Left ventricle myocardium inferior (tissue), 1 donor: ENCODE measurements at places on chromosomes 2 and 18. TPM values are rescaled to one million over a fixed set of nuclear protein-coding genes. Genes with fewer than 3 reads are reported as not detected.

QPCT gene
- 2.0 TPM for total RNA-seq

GRCh38 chr18:77167251-77167650, 34.7 kb upstream of the MBP start:
- H3K27ac ChIP-seq, result no peak overlapping the region
- no peak overlapping the region for H3K4me3 ChIP-seq
- peaks cover 26% of the 10 kb centered on the region for H3K27me3 ChIP-seq
- peaks cover 3% of the 10 kb centered on the region for H3K4me1 ChIP-seq

GRCh38 chr2:237591141-237591881, 777 bp upstream of the RAB17 start:
- H3K36me3 ChIP-seq, result no peaks in the 10 kb centered on the region
- DNase-seq, result no peak
- no peak overlapping the region for H3K4me3 ChIP-seq
- no peak overlapping the region for H3K27ac ChIP-seq
- no peaks in the 10 kb centered on the region for H3K27me3 ChIP-seq

GRCh38 chr2:191912764-191913163, 65.9 kb upstream of the CAVIN2 start:
- no peak overlapping the region for H3K4me3 ChIP-seq
- H3K36me3 ChIP-seq, result no peaks in the 10 kb centered on the region
- no peak overlapping the region for H3K27ac ChIP-seq
